ENCODE measurements at places on chromosomes 16 and 17.

DNA sequence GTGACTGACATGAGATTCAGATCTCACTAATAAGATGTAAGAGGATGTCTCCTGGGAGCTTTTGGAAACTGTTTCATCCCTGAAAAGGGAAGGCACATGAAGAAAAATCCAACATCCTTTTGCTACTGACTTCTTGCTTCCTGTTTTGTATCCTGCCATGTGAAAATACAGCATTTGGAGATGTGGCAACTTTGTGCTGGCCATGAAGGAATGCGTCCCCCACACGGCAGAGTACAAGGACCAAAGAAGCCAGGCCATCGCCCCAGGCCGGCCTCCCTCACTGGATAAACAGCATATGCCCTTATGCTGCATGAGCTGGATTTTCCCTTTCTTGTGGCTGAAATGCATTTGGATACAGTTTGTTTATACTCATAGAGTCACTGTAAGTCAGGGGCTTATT is 5.5 kb upstream of the HASPIN start:
- DNase-seq, result no peak

GRCh38 chr17:49618028-49618611 is 42.4 kb downstream of the NXPH3 start:
- no peak for DNase-seq

GRCh38 chr17:14282726-14283125 is 18.2 kb upstream of the HS3ST3B1 start:
- DNase-seq, result no peak

- DNase-seq, result no peak
Measured at GRCh38 chr16:8614435-8615029, 7.0 kb upstream of the METTL22 start.

DNA sequence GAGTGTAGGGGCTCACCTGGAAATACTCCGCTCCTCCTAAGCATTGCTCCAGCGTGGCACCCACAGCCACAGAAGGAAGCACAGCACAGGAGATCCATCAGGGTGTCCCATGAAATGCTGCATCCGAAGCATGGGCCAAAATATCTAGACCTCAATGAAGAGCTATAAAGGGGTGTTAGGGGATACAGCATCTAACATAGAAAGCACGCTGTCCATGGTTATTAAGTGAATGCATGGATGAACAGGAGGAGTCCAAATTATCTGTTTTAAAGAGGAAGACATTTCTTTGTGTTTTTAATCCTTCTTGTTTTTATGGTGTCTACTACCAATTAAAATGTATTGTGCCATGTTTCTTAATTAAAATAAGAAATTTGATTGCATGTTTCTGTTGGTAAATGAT is 21.6 kb upstream of the KRT20 start:
- DNase-seq, result no peak

- no peak for DNase-seq
Measured at GRCh38 chr16:76926042-76926441, 264.9 kb upstream of the MON1B start.

GRCh38 chr16:67537636-67538591 is 9.3 kb downstream of the RIPOR1 start:
- no peak for DNase-seq

- no peak for DNase-seq
Measured at GRCh38 chr16:6771956-6772355, 560.7 kb upstream of the RBFOX1 start.

DNA sequence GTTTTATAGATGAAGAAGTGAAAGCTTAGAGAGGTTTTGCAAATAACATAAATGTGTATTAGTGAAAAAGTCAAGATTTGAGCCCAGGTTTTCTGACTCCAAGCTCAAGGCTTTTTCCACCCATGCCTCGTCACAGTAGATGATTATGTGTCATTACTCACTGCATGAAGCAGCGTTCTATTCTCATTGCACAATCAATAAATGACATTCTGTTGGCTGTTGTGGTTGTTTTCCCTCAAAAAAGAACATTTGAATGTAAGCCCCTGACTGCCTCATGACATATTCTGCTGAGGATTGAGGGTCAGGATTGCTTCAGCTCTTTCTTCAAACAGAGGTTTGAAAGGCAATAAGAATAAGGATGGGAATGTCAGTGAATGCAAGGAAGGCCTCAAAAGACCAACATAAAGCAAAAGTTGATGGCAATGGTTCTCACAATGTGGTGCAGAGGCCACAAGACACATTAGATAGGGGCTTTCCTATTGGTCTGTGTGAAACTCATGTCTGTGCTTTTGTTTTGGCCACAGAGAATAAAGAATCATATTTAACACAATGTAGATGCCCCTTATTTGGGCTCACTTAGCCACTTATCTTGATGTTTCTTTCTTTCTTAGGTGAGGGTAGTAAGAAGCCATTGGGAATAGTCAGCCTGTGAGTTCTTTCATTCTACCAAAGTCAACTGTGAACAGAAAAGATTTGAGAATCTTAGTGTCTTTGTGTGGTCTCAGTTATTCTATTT is 5.4 kb upstream of the MMD start:
- DNase-seq, result no peak

DNA sequence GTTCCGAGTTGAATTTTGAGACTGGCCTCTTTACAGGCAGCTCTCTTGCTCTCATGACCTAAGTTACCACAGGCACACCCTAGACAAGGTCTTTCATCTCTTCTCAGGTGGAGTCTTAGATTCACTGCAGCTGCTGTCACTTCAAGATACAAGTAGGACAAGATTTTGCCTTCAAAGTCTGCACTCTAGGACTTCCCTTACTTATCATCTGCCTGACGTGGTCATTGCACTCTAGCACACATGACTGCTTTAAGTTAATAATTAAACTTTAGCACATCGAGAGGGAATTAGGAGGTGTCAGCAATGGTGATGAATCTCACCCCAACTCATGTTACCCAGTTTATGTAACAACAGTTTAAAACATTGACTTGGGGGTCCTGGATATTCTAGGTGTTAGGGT is 25.6 kb downstream of the RNF135 start:
- no peak for DNase-seq

DNA sequence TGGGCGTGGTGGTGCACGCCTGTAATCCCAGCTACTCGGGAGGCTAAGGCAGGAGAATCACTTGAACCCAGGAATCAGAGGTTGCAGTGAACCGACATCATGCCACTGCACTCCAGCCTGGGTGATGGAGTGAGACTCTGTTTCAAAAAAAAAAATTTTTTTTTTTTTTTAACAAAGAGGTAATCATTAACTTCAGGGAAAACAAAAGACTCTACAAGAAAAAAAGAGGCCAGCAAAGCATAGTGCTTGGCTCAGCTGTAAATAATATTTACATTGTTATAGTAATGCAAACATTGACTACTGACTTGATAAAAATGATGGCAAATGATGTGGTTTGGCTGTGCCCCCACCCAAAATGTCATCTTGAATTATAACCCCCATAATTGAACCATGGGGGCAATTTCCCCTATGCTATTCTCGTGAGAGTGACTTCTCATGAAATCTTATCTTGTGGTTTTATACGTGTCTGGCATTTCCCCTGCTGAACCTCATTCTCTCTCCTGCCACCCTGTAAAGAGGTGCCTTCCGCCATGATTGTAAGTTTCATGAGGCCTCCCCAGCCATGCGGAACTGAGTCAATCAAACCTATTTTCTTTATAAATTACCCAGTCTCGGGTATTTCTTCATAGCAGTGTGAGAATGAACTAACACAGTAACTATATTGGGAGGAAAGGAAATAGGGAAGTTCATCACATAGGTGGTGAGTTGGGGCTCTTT is 12.7 kb upstream of the SSTR2 start:
- no peak for DNase-seq

GRCh38 chr16:86914876-86915717 is 336.7 kb downstream of the FOXL1 start:
- no peak for DNase-seq

DNA sequence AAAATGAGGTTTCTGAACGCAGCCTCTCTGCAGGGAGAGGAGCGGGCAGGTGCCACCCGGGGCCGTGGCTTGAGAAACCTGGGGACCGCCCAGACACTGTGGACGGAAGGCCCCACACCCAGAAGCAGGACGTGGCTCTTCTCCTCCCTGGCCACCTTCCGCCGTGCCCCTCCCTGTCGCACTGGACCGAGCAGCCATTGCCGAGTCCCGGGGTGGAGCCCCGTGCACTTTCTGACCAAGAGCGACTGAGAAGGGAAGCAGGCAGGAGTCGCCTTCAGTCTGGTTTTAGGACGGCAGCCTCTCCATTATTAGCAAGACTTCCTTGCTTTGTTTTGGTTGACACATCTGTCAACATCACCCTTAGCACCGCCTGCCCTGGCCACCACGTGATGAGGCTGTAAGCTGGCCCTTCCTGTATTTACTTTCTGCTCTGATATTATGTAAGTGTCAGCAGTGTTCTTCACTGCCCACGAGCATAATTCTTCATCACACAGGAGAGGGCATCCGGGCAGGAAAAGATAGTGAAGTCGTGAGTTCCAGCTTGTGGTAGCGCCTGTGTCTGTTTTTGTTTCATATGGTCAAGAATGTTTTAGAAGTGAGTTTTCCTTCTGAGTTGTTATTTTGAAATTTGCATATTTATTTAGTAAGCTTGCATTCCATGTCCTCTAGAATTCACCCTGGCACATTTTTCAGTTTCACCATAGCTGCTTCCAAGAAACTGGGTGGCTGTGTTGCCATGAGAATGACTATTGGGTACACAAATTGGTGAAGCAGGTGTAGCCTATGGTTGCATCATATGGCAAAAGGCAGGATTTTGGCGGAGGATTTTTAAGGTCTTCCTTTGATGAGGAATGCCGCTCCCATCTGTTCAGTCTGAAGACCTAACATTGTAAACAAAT is 1.0 kb downstream of the HERPUD1 start:
- no peak for DNase-seq

GRCh38 chr17:78484271-78485246 is 92.6 kb downstream of the DNAH17 start:
- no peak for DNase-seq

GRCh38 chr17:37786481-37786880 is 41.6 kb upstream of the HNF1B start:
- no peak for DNase-seq

DNA sequence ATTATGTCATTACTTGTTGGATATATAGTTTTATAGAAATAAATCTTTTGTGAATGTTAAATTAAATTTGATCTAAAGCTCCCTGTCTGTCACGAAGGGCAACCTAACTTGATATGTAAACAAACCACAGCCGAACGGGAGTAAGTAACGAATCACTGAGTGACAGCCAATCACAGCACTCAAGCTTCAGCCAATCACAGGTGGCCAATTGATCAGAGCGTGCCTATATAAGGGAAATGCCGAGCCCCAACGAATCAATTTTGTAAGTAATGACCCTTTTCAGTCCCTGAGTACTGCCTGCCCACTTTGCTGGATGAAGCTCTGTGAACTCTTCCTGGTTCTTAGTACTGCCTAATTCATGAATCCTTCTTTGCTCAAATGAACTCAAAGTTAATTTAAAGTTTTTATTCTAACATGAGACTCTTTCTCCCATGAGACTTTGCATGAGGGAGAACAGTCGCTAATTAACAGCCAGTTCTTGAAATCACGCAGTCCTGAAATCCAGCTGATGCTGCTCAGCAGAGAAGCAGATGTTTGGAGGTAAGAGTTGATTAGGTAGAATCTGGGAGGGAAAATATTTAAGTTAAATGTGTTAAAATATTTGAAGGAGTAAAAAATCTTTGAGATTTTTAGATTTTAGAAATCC is 302.2 kb downstream of the CNTNAP4 start:
- no peak for DNase-seq

DNA sequence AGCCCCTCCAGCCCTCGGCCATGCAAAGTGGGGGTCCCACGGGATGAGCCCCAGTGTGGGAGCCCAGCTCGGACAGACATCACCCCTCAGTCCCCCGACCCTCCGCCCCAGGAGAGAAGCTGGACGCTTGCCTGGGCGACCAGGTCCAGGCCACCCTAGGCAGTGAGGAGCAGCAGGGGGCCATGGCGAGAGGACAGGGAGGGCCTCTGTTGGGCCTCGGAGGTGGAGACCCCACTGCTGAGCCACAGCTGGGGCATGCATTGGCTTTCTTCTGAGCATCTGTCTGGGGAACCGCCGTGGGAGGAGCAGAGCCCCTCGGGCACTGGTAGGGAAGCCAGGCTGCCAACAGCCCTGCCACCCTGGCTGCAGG is 13.0 kb downstream of the ACTG1 start:
- DNase-seq, result no peak

- no peak for DNase-seq
Measured at GRCh38 chr17:41527063-41528023, 765 bp downstream of the KRT19 start.

- no peak for DNase-seq
Measured at GRCh38 chr16:87196661-87197060, 120.5 kb downstream of the C16orf95 start.

GRCh38 chr16:24114876-24115275 is 141.3 kb upstream of the CACNG3 start:
- DNase-seq, result no peak

DNA sequence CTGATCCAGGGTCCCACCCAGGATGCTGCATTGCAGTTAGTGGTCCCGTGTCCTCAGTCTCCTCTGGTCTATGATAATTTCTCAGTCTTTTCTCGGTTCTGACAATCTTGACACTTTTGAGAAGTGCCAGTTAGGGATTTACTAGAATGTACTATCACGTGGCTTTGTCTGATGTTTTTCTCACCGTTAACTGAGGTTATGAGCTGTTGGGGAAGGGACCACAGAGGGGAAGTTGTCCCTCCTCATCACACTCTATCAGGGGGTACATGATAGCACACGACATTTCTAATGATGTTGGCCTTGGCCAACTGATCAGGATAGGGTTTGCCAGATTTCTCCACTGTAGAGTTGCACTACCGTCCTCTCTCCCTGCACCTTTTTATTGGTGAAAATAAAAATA is 250.9 kb upstream of the SDK2 start:
- no peak for DNase-seq

DNA sequence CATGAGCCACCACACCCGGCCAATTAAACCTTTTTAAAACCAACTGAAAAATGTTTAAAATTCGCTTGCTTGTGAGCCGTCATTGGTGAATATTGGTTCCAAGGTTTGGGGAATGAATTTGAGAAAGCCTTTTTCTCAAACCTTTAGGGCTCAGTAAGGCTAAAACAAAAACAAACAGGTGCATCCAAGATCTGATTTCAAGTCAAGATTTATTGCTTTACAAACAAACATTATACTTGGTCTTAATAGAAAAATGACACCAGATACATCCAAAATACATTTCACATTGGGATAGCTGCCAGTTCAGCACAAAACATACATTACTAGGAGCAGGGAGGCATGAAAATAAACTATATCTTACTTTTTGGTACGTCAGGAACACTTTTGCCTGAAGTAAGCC is 5.4 kb downstream of the C17orf58 start:
- no peak for DNase-seq

DNA sequence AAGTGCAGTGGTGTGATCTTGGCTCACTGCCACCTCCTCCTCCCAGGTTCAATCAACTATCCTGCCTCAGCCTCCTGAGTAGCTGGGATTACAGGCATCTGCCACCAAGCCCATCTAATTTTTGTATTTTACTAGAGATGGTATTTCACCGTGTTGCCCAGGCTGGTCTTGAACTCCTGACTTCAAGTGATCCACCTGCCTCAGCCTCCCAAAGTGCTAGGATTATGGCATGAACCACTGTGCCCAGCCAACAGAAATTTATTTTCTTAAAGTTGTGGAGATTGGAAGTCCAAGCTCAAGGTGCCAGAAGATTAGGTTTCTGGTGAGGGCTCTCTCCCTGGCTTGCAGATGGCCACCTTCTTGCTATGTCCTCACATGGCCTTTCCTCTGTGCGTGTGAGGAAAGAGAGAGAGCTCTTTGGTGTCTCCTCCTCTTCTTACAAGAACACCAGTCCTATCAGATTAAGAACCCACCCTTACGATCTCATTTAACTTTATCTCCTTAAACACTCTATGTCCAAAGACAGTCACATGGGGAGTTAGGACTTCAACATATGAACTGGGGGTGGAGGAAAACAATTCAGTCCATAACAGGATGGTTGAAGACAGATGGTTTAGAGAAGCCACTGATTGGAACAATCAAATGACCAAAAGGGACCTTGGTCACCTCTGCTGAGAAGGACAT is 31.8 kb downstream of the C16orf82 start:
- no peak for DNase-seq

Data from NCI-H524 treated with DMSO at 0.1 percent for 48 hours (cell line).